ENCODE measurements at places on chromosomes 2 and 18.

- peak; percentile 51 for DNase-seq
Measured at GRCh38 chr2:130807659-130808385, 28.9 kb upstream of the ARHGEF4 start.

DNA sequence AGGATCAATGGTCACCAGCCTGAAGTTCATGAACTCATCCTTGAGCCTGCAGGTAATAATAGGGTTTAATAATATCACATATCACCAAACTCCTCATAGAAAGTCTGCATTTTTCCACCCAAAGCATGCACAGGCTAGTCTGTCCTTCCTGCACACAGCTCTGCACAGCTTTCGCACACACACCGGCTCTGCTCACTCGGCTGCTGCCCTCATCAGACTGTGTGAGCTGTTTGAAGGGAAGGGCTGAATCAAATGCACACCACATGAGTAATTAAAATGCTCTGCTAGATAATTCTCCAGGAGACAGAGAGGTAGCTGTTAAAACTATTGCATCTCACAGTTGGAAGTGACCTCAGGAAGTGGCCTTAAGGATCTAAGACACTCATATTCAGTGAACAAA, 108.4 kb upstream of the YPEL5 start:
- DNase-seq: no peak

GRCh38 chr2:203569677-203570316, 34.7 kb upstream of the RAPH1 start:
- no peak for DNase-seq

DNA sequence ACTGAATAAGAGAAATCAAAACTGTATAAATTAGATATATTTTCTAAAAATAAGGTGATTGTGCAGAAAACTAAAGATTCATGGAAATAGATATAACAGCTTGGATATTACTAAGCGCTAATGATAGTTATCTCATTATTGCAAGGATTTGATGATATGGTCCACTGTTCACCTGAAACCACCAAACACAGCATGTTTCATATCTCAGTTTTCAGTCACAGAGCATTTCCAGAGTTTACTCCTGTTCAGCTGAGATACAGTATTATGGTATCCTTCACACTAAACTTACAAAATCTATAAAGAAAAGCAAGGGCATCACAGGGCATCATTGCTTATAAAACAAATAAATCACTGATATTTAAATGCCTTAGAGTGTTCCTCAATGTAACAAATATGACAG, 591.6 kb downstream of the ERBB4 start:
- no peak for DNase-seq

GRCh38 chr18:49861659-49862058, 48.3 kb upstream of the ACAA2 start:
- no peak for DNase-seq

- no peak for DNase-seq
Measured at GRCh38 chr2:60880643-60881046, 729 bp upstream of the REL start.

DNA sequence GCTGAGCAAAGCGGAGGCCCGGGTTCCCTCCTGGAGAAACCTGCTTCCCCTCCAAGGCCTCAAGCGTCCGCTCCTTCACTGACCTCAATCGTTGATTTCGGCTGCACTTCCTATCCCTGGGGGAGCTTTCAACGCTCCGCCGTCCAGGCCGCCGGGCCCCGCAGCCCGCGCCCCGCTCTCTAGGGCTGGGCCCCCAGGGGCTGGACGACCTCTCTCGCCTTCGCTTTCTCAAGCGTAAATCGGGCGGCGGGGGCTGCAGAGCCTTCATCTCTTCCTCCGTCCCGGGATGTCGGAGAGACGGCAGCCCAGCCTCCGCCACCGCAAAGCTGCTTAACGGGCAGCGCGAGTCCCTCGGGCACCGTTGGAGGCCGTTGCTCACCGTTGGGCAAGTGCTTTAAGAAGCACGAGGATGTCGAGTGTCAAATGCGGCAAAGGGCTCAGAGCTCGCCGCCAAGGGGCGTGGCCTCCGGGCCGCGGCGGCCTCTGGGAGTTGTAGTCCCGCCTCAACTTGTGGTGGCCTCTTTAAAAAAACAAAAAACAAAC, 8.5 kb downstream of the HES6 start:
- no peak for DNase-seq

- no peak for DNase-seq
Measured at GRCh38 chr18:50709193-50709592, 110.6 kb downstream of the MRO start.

DNA sequence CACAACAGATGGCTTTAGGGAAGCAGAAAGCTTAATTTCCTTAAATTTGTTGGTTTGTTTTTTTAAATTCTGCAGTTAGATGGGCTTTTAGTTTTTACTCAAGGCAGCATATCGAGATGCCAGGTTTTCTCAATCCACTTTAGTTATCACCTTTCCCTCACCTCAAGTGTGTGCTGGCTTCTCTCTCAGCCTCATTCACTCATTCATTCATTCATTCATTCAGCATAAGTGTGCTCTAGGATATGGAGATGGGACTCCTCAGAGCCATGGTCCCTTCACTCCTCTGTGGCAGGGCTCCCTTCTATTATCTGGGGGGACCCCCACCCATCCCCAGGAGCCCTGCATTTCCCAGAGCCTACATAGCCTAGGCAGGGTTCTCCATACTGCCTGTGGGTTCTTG, 19.0 kb downstream of the VIL1 start:
- no peak for DNase-seq

GRCh38 chr2:162330881-162331280, 12.4 kb upstream of the IFIH1 start:
- no peak for DNase-seq

DNA sequence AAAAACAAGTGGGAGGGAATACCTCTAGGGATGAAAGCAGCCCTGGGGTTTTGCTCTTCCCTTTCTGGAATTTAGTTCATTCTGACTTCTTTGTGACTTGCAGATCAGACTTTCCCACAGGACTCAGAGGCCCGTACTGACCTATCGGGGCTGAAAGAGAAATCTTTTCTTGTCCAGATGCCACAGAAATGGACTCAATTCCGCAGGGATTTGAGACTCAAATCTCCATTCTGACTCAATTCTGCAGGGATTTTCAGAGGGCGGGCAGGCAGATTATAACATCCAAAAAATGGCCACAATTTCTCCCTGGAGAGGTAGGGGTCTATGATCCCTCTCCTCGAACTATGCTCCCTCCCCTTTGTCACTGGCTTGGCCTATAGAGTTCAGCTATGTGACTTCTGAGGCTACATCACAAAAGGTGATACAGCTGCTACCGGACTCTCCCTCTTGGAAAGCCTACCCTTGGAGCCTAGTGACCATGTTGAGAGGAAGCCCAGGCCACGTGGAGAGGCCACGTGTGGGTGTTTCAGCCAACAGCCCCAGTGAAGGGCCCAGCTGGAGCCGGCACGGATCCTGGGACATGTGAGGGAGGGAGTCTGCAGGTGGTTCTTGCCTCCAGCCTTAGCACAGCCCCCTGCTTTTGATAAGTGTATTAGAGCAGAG, 4.8 kb upstream of the EFHD1 start:
- DNase-seq: no peak

DNA sequence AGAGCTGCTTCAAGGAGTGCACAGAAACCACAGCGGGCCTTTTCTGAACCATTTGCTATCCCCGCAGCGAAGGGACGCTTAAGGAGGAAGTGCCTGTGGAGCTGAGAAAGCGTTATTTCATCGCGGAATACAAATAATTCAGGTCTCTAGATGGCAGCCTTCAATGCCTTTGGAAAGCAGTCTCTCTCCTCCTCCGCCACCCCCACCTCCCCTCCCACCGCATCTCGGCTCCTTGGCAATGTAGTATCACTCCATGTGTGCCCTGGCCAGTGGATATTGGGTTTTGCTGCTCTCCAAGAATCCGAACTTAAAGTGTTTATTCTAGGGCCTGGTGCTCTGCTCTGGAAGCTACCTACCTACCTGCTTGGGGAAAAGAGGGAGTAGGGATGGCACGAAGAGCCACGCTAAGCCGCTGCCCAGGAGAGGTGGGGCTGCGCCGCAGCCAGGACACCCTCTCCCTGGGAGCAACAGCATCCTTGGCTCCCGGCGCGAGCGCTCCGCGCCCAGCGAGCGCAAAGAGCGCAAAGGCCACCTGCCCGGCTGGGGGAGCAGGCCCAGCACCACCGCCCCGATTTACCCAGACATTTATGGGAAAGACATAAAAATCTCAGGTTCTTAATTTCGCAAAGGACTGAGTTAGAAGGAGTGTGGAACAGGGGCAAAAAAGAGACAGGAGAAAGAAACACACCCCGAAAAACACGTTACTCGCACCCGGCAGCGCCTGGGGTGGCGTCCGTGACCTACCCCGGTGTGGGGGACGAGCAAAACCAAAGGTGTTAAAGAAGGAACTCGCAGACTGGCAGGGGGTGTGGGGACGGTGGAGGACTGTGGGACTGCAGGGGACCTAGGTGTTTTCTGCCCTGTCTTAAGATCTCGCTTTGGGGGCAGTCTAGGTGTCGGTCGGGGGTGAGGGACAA, 1.0 kb downstream of the SPHKAP start:
- DNase-seq: peak; percentile 39

DNA sequence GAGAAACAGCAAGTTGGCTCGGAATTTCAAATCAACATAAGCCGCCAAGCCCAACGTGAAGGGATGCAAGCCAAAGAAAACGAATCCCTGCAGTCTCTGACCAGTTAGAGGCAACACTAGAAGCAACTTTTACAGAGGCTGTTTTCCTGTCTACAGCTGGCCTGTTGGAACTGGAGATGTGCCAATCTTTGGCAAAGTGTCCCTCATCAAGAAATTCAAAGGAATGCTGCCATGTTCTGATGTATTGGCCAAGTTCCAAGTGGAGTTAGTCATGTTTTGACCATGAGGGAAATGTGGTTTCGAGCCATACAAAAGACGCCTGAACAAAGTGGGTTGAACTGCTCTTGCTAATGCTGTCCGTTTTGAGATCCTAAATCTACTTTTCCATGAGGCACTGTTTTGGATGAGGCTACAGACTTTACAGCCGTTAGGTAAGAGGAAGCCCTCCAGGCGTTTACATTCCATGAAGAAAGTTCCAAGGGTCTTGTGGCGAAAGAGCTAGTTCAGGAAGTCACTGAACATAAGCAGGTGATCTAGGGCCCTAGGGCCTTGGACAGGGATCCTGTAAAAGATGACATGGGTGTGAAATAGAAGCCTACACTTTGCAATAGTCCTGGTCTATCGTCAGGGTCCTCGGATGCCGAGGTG, 140.7 kb upstream of the PXDN start:
- no peak for DNase-seq

- no peak for DNase-seq
Measured at GRCh38 chr2:217017456-217018252, 157.8 kb upstream of the TNP1 start.

DNA sequence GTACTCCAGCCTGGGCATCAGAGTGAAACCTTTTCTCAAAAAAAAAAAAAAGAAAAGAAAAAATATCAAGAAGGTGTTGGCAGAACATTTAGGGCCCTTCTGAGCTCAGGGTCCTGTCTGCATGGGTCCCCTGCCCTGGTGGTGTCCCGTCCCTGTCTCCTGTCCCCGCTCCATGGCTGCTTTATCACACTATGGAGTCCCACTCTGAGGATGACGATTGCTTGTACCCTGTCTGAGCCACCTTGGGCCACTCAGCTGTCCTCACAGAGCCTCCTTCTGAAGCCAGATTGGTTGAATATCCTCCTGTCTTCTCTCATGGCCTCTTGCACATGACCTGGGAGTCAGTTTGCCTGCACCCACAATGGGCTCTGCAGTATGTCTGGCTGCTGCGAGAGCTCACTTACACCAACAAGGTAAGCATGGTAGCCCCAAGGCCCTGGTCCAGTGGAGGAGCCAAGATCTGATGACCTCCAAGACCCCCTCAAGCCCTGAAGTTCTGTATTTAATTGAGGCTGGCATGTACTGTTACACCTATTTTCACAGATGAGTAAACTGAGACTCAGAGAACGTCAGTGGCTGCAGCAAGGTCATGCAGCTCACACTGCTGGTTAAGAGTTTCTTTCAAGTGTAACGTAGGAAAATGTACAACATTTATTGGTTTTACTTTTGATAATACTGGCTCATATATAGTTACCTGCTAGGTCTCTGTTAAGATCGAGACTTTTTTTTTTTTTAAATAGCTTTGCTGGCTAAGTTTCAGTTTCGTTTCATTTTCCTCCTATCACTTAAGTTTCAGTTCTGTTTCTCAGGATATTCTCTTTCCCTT, 16.9 kb upstream of the ZCCHC2 start:
- DNase-seq: no peak

DNA sequence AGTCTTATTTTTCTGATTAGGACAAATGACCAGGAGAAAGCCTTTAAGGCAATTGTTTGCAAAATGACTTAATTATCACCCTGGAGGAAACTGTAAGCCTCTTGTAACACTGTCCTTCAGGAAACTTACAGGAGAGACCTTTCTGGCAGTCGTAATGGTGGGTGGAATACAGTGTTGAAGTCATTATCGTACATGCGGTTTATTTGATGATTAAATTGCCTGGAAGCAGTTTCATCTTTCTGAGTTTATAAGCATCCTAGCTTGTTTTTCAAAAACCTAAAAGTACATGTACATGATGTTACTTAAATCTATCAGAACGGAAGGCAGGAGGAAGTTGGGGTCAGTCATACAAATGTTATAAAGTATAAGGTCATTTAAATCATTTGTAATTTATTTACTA, 86.2 kb upstream of the RAB27B start:
- no peak for DNase-seq

GRCh38 chr2:2187196-2187595, 143.9 kb downstream of the MYT1L start:
- DNase-seq: peak; percentile 70

DNA sequence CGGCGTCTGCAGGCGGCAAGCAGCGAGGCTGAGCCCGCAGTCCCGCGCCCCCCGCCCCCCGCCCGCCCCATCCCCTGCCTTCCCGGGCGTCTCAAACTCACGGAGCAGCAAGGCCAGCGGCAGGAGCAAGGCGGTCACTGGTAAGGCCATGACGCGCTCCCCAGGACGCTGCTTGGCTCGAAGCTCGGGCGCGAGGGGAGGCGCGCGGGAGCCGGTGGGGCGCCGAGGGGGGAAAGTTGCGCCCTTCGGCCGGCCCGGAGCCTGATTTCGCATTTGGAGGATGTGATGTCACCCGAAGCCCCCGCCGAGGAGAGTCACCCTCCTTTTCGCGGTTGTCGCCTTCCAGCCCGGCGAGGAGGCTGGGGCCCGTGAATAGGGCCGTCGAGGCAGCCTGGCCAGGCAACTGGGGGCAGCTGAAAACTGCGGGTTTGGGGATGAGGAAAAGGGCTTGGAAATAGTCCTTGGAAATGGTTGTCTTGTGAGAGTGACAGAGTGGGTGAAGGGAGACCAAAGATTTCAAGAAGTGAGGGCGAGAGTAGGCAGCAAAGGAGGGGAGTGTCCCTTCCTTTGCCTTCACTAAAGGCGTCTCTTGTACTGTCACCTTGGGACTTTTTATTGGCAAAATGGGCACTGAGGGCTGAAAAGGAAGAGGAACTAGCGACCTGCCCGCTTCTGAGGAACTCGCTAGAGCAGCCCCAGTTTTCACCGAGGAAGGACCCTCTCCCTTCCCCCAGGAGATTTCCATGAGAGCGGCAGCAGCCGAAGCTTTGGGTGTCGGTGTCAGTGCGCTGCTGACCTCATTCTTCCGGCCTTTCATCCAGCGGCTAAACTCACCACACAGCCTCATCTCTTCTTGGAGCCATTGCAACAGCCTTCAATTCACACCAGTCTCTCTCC, at the start of gene CD8A:
CD8A (minus strand) TSS at position 238 of the 897 bp plus-strand sequence; CDS start at position 150, 88 bp downstream.
- no peak for DNase-seq

GRCh38 chr18:70693246-70693645, 404.4 kb downstream of the SOCS6 start:
- no peak for DNase-seq

GRCh38 chr2:73253901-73254300, 19.8 kb downstream of the CCT7 start:
- DNase-seq: no peak

GRCh38 chr18:30491815-30492551, 550.6 kb downstream of the DSC3 start:
- DNase-seq: no peak
